ENCODE measurements at places on chromosomes 6 and 20.

DNA sequence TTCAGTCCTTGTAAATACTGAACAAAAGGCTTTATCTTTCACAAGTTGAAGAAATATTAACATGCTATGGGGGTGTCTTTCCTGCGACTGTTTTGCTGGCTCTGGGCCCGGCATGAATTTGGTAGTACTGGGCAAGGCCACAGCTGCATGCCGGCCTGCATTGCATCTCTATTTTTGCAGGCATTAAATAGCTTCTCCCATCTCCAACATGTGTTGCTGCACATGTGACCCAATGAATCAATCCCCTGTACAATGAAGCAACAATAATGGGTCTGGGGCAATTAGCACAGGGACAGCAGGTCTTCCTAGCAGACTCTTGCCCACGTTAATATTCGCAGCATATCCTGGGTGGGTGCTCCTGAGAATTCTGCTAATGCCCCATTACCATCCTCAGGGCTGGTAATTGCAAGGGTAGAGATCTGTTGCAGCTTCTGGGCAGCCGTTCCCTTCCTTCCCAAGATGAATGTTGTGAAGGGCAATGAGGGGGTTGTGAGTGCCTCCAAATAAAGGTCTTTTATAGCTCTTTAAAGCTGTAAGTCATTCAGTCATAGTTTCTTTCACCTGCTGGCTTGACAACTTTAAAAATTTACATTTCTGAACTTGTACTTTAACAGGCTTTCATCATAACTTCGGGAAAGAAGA, 24.3 kb upstream of the CDYL start:
- DNase-seq = no peak

- DNase-seq = no peak
These were observed 231.5 kb upstream of the BTBD3 start for GRCh38 chr20:11686195-11686594.

DNA sequence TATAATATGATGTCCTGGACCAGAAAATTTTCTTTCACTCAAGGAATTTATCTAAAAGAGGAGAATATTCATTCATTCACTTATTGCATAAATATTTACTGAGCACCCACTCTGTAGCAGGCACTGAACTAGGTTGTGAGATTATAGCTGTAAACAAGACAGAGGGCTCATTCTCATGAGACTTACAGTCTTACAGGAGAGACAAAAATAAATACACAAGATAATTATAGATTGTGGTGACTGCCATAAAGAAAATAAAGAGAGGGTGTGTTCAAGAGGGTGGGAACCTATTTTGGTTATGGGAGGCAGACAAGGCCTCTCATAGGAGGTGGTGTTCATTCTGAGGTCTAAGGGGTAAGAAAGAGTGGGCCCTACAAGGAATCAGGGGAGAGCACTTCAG, 109.9 kb upstream of the SUPT3H start:
- no peak for DNase-seq

DNA sequence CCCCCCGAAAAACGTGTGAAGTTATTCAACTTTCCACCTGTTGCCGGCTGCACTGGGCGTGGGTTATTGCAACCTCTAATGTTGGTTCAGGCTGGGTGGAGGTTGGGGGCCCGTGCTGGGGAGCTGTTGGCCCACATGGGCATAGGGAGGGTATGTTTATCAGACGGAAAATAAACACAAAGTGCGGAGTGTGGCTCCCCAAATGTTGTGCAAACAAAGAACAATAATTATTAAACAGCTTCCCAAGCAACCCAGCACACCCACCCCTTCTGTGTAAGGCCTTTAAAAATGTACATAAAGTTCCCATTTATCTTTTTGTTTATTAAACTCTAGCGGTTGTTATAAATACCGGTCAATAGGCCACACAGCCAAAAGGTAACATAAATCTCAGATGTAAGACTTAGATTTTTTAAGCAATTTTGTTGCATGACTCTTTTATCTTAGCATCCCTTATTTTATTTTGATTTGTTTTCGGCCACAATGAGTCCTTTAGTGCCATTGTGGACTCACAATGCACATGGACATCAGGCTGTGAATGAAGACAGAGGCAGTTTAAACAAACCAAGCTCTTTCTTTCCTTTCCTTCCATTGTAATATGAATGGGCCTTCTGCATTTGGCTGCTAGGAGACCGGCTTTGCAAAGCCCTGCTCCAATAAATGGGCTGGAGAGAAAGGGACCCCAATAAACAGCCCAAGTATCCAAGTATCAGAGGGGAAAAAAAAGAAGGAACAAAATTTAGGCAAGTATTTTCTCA, 6.9 kb upstream of the DLL1 start:
- DNase-seq = no peak

DNA sequence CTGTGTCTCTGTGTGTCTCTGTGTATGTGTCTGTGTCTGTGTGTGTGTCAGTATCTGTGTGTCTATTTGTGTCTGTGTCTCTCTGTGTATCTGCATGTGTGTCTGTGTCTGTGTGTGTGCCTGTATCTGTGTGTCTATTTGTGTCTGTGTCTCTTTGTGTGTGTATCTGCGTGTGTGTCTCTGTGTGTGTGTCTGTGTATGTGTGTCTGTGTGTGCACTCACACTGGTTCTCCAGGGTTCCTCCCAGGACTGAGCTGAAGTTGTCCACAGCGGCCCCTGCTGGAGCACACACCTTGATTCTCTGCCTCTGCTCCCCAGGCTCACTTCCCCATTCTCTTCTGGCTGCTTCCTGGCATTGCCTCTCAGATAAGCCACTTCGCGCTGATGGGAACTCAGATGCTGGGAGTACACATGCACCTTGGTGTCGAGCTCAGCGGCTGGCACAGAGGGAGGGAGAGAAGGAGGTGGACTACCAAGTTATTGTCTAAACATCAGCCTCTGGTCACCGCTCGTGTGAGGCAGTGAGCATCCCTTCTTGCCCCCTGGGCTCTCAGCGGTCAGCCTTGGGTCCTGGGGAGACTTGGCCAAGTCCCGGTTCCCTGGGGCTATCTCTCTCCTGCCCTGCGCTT, 104.9 kb upstream of the NXT1 start:
- DNase-seq = no peak

DNA sequence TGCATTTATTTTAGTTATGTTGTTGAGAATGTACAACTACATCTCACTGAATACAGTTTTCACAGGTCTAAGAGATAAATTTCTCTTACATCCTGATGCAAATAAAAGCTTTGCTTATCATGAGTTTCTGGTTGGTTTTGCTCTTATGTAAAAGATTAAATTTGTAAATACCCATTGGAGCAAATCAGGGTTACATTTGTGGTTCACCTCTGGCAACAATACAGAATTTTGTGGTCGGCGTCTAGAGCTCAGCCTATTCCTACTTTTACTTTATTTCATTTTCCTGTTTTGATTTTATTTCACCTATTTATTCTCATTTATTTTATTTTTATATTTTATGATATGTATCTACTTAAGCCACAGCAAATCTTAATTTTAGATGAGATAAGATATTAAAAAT, 271.9 kb upstream of the MARCKS start:
- no peak for DNase-seq

DNA sequence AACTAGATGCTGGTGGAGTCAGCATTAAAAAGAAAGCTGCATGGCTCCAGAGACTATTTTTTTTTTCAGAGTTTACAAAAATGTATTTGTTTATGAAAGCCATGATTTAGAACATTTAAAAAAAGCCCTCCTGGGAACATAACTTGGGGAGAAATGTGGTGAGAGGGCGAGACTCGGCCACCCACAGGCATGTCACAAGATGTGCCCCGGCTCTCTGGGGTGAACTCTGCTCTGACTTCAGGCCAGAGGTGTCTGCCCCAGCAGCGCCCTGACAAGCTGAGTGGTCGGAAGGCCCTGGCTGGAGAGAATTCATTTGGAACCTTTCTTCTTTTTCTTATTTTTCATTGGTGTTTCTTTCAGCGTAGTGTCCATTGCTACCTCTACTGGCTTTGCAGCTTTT, 21.7 kb upstream of the RFPL4B start:
- DNase-seq = no peak

GRCh38 chr6:147642458-147642857, 134.0 kb downstream of the SAMD5 start:
- no peak for DNase-seq

DNA sequence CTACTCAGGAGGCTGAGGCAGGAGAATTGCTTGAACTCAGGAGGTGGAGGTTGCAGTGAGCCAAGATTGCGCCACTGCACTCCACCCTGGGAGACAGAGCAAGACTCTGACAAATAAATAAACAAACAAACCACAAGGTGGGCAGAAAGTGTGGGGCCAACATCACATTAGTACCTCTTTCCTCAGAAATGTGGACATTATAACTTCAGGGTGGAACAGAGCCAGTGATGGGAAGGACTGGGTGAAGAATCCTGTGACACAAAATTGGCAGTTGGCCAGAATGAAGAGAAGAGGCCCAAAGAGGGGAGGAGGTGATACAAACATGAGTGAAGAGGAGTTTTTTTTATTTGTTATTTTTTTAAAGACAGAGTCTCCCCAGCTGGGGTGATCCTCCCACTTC, 50.6 kb downstream of the NUP153 start:
- DNase-seq = no peak

GRCh38 chr6:44480097-44480541, 92.6 kb downstream of the CDC5L start:
- DNase-seq = no peak

DNA sequence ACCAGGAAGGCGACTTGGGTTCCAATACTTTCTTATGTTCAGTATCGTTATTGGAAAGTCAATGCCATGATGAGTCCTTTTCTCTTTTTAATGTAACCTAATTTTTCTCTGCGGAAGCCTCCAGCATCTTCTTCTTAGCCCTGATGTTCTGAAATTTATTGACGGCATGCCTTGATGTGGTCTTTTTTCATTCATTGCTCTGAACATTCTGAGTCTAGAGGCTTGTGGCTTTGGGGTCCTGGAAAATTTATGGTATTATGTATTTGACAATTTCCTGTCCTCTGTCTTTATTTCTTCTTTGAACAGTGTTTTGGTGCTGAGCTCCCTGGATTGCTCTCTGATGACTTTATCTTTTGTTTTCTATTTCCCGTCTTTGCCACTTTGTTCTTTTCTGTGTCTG, 28.7 kb upstream of the MAS1 start:
- no peak for DNase-seq

DNA sequence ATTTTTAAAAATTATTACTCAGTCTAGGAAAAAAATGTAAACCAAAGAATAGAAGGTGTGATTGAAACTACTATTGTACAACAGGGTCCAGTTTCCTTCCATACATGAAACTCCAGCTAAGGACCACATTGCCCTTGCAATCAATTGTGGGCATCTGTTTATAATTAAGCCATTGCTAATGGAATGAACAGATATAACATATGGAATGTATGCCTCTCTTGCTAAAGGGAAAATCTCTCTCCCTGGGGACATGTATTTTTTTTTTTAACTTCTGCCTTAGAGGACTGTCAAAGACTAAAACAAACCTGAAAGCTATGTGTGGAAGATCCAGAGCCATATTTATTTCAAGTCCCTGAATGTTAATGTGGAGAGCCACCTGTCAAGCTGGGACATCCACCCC, 336.8 kb upstream of the MANEA start:
- no peak for DNase-seq

DNA sequence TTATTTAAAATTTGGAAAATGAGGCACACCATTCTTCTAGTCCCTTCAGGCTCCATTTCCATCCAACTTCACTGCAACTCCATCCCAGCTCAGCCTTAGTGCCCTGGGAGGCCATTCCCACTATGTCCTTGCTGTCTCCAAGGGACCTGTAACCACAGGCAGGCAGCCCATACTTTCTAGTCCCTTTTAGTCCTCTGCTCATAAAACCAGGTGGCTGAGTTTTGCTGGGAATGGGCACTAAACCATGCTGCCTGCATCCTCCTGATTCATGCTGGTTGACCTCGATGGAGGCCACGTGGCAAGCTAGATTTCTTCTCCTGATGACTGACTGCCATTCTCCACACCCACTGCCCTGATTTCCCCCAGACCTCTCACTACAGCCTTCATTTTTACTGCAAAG, 27.5 kb upstream of the MYMX start:
- no peak for DNase-seq

- DNase-seq = no peak
These were observed 23.9 kb upstream of the DACT2 start for GRCh38 chr6:168343239-168344150.

DNA sequence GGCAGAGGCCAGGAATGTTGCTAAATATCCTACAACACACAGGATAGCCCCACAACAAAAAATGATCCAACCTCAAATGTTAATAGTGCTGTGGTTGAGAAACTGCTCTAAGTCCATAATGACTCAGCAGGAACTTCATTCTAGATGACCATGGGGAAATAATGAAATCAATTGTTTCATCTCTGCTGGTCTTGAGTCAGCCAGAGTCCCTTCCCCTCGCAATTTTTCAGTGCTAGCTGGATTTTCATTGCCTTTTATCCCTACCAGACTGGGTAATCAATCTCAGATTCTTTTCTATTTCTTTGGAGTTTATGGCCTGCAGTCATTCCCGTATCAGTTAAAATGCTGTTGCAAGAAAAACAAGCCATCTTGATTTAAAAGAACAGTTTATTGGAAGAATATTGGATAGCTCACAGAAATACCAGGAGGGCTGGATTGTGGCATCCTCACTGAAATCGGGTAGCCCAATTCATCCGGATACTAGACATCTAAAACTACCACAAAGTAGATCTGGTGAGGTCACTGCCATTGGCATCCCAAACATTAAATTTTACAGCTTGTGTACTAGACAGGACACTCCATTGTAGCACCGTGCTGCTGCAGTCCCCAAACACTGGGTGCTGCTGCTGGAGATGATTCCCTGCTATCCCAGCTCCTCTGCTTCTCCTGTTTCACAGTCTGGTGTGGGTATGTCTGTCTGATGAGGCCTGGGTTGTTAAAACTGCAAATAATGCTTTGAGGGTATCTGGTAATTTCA, 30.3 kb upstream of the POPDC3 start:
- DNase-seq = no peak

- no peak for DNase-seq
These were observed 3.0 kb upstream of the TMEM14C start for GRCh38 chr6:10719964-10720264.

- no peak for DNase-seq
These were observed 144.1 kb downstream of the QRSL1 start for GRCh38 chr6:106773522-106773921.

DNA sequence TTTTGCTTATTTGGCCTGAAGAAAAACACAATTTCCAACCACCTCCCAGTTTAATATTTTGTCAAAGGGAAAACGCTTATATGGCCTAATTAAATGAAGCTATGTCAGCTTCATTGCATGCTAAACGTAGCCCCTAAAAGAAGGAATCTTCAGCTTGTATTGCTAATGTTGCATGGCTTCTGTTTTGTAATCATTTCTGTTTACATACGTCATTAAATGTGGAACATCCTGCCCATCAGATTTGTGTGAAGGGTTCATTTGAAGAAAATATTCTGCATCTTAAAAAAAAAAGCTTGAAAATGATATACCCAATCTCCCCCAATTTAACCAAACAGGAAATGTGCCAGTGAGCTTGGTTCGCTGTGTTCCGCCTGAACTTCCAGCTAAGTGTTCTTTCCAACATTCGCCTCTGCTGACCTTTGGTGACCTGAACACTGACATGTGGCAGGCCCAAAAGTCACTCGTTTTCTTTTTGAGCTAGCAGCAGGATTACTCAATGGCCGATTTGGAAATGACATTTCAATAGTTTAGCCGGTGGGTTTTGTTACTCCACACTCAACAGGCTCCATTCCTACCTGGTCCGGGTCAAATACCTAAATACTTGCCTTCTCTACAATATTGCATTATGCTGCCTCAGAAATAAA, 12.7 kb upstream of the SIRT5 start:
- no peak for DNase-seq

- no peak for DNase-seq
These were observed 85.5 kb upstream of the C20orf144 start for GRCh38 chr20:33576432-33577125.
